ENCODE measurements at places on chromosomes 16 and 17. TPM values are rescaled to one million over a fixed set of nuclear protein-coding genes. Genes with fewer than 3 reads are reported as not detected.

KREMEN2 gene
- total RNA-seq = not detected

POLDIP2 gene
- 37.0 TPM for total RNA-seq

- DNase-seq = no peak
These were observed 37.5 kb upstream of the FAAP100 start for GRCh38 chr17:81589612-81590011.

GRCh38 chr16:24077966-24078365, 178.2 kb upstream of the CACNG3 start:
- DNase-seq = no peak

DNA sequence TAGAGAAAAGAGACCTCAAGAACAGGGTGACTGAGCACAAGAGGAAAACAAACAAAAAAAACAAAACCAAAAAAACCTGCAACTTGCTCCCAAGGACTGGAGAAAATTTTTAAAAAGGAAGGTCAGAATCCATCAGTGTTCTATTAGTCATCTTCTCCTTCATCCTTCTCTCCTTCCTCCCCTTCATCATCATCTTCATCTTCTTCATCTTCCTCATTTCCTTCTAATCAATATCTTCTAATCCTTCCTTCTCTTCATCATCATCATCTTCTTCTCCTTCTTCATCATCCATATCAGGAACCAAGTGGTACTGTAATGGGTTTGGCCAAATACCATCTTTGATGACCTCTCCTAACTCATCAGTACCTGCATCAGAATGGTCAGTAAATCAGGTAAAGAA, 12.2 kb downstream of the HSF5 start:
- DNase-seq = no peak

- no peak for DNase-seq
These were observed 13.0 kb upstream of the SCIMP start for GRCh38 chr17:5247621-5248020.

DNA sequence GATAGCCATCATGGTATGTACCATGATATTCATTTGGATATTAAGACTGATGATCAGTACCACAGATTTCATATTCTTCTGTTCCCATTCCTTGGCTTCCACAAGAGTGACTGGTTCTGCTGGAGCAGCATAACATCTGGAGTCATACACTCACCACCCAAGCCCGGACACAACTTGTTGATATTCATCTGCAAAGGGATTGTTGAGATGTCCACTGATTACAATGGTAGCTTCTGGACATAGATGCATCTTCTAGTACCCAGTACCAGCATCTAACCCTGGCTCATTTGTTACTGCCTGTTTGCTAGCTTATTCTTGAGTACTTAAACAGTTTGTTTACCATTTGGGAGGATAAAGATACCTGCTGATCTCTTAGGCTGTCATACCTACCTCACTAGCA, 235.7 kb upstream of the AXIN2 start:
- no peak for DNase-seq

DNA sequence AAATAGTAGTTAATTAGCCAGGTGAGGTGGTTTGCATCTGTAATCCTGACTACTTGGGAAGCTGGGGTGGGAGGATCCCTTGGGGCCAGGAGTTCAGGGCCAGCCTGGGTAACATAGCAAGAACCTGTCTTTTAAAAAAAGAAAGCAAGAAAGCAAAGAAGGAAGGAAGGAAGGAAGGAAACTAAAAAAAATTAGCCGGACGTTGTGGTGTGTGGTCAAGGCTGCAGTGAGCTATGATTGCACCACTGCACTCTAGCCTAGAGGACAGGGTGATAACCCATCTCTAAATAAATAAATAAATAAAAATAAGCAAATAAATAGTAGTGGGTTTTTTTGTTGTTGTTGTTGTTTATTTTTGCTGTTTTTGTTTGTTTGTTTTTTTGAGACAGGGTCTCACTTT, 39.3 kb upstream of the MAP2K6 start:
- DNase-seq = no peak
